EL (cell line): ENCODE measurements at places on chromosomes 1 and 21.

DNA sequence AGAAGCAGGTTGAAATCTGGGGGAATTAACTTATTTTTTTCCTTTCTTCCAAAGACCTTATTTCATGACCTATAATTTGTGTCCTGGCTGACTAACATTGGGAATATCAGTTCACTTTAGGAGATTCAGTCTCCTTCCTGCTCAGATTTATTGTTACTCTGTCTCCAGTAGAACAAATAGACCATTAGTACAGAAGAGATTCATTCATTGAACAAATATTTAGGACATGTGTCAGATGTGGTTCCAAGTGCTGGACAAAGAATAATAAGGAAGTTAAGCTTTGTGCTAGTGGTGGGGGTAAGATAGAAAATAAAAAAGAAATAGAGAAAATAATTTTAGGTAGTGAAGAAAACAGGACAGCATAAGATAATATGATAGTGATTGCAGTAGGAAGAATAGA lies 20.3 kb downstream of the ZMYM4 start:
- DNase-seq = peak; percentile 64

- no peak for DNase-seq
These were observed 85.4 kb upstream of the TIAM1 start for GRCh38 chr21:31429506-31429905.

- DNase-seq = no peak
These were observed 770.7 kb upstream of the CXADR start for GRCh38 chr21:16742131-16742641.

DNA sequence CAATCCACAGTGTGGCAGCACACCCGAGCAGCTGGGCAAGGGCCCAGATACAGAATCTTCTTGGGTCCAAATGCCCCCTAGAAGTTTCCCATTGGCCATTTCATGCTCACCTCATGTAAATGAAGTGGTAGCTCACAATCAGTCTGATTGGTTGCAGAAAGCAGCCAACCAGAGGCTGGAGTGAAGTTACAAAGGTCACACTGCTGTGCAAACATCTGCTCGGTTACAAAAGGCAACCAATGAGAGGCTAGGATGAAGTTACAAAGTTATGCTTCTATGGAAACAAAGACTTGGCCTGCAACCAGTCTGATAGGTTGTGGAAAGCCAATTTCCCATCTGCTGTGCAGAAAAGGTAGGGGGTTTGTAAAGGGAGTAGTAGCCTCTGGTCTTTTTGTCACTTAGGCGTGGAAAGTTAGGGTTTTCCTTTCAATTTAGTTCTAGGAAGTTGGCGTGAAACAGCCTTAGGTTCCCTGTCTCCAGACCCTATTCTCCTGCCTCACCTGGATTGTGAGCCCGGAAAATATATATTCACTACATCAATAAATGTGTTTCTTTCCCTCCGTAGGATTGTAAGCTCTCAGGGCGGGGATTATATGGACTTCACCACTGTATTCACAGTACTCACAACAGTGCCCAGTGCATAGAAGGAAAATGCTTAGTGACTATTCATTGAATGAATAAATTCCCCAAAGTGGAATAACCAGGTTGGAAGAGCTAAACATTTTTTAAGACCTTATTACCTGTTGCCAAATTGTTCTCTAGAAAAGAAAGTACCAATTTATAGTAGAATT lies 91.9 kb downstream of the URB2 start:
- no peak for DNase-seq

DNA sequence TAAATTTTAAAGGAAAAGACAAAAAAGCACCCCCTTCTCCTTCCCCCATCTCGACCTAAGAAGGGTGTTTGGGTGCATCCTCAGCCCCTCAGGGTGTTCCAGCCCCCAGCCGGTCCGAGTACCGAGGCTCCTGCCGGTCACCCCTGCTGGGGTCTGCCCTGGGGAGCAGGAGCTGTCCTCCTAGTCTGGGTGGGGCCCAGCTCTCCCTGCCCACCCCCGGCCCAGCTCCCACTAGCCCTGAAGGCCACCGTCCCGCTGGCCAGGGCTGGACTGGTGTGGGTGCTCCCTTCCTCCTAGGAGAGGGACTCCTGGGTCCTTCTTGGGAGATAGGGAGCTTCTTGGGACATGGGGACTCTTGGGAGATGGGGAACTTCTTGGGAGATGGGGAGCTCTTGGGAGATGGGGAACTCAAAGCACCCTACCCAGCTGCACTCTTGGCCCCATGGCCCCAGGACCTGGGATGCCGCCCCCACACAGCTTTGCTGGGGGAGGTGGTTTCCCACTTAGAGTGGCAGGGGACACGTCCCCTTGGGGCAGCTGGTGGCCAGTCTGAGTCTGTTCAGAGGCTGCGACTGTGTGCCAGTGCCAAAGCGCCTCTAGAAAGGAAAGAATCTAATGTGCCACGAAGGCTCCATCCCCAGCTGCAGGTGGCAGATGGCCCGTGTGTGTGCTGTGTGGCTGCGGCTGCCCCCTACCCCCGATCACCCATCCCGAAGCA lies 44.5 kb downstream of the MORN1 start:
- DNase-seq = no peak

DNA sequence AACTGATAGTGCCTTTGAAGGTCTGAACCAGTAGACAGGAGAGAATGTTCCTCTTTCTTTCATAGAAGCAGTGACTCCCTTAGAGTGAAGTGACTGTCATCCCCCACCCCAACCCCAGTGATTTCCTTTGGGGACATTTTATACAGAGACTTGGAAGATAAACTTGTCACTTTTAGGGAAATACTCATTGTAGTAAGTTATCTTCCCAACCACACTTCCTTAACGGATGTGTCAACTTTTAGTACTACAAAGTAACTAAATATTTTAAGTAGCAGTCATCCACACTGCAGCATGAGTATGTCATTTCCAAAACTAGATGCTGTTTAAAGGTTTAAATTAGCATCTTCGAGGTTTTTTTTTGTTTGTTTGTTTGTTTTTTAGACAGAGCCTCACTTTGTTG lies 13.7 kb downstream of the LRRC8B start:
- DNase-seq = no peak

GRCh38 chr1:200670242-200671118 lies 773 bp upstream of the DDX59 start:
- DNase-seq = no peak

- DNase-seq = no peak
These were observed 872.7 kb upstream of the ADAMTS5 start for GRCh38 chr21:27839512-27840115.

DNA sequence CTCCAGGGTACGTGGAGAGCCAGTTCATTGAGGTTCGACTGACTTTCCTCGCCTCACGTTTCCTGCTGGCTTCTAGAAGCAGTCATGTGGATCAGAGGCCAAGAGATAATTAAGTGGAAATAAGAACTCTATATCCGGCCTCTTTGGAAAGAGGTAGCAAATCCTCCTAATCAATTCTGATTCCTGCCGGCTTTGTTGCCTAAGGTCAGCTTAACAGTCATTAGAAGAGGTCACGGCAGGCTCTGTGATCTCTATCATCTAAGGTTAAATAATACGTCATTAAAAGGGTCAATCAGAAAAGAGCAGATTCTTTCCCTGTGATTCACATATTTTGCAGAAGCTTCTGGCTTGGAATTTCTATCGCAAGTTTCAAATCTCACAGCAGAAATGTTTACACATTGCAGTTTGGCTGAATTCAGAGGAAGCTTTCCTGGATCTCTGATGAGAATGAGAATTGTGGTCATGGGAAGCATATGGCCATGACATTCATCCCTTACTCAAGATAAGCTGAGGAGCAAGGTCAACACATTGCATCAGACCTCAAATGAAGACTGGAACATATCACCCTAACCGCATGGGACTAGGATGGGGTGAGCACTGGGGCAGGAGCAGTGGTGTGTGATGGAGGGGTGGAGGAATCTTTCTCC lies 189.4 kb downstream of the PBX1 start:
- DNase-seq = peak; percentile 97

- DNase-seq = no peak
These were observed 98.6 kb downstream of the NAV1 start for GRCh38 chr1:201637282-201638079.

DNA sequence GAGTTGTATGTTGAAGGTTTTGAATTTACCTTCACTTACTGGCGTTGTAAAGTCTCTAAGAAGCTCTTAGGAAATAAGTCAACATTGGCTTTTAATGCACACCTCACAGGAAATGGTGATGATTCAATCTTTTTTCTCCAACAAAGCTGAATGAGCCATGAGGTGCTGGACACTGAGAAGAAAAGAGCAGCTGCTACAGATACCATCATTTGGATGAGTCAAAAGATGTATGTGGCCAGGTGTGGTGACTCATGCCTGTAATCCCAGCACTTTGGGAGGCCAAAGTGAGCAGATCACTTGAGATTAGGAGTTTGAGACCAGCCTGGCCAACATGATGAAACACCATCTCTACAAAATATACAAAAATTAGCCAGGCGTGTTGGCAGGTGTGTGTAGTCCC lies 3.3 kb upstream of the IL23R start:
- peak; percentile 47 for DNase-seq
